ENCODE measurements at places on chromosomes 3 and 15.
A peak's percentile ranks its signal among the peaks of the same experiment; 100 is the strongest.

- DNase-seq: no peak
Observed at GRCh38 chr3:190722181-190722905, 140.2 kb downstream of the GMNC start.

DNA sequence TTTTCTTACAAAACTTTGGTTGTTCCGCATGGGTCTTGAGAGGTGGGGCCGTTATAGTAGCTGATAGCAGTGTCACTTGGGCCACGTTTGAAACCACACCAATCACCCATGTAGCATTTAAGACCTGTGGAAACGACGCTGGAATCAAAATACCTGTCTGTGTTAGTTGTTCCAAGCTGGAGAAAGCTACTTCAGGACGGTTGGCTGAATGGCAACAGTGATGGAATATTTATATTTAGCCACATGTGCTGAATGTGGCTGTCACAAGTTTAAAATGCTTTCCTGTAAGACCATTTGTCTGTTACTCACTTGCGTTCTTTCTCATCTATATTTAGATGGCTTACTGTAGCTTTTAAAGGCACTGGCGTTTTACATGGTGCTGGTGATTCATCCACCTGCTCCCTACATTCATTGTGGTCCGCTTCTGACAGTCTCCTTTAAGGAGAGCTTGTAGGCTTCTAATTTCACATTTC, 1.4 kb downstream of the DNAJA4 start:
- DNase-seq: no peak

DNA sequence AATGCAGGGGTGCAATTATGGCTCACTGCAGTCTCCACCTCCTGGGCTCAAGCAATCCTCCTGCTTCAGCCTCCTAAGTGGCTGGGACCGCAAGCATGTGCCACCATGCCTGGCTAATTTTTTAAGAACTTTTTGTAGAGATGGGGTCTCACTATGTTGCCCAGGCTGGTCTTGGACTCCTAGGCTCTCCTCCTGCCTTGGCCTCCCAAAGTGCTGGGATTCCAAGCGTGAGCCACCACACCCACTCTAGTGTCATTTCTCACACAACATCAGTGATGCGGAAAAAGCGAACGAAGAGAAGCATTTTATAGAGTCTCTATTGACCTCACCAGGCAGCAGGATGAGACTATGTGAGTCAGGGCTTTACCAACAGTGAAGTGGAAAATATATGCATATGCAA, 137.7 kb downstream of the PLD1 start:
- no peak for DNase-seq

DNA sequence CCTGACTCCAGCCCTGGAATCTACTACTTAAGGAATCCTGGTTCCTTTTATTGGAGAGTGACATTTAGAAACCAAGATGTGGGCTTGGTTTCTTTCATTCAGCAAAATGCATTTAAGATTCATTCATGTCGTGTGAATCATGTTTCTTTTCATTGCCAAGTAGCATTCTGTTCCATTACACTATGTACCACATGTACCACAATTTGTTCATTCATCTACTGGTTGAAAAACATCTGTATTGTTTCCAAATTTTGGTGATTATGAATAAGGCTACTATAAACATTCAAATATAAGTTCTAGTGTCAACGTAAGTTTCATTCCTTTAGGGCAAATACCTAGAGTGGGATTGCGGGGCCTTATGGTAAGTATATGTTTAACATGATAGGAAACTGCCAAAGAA, 264.2 kb downstream of the VPS13C start:
- no peak for DNase-seq

- DNase-seq: no peak
Observed at GRCh38 chr3:25751725-25752124, 31.5 kb downstream of the NGLY1 start.

DNA sequence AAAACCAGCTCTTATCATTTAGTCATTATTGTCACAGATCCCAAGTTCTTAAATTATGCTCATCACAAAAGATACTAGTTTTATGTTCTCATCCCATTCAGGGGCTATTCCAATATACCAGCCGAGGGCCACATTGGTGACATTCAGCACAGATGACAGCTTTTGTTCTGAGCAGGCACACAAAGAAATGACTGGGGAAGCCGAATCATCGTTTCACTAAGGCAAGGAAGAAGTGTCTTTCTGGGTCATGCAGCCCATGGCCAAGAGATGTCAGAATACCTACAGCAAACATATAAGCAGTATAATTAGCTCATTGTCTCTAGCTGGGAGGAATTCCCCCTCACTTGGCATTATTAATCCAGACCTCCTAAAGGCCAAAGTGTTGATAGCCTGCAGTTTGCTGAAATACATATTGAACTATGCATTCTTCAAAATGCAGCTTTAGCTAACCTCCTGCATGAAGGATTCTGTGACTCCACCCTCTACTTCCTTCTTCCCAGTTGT, 100.2 kb downstream of the CNTN4 start:
- no peak for DNase-seq

- DNase-seq: no peak
Observed at GRCh38 chr3:38992117-38992760, 59.5 kb downstream of the SCN11A start.

- no peak for DNase-seq
Observed at GRCh38 chr3:149553781-149554451, 79.4 kb downstream of the TM4SF4 start.

DNA sequence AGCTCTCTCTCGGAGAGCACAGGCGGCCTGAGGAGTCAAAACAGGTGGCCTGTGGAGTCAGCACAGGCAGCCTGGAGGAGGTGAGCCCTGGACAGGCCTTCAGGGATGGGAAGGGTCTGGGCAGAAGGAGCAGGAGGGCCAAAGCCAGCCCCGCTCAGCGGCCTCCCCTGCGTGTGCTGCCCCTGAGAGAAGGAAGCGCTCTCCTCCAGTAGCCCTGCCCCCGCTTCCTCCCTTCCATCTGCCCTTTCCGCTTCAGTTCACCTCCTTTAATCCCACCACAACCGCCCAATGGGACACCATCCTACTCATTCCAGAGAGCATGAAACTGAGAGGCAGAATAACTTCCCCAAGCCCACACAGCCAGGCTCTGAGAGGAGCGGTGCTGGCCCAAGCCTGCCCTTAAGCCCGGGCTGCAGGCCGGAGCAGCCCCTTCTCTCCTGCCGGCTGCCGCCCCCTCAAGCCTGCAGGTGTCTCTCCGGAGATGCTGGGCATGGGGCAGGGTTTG, 3.2 kb upstream of the NR2E3 start:
- no peak for DNase-seq

GRCh38 chr3:150401285-150401684, 6.8 kb upstream of the TSC22D2 start:
- DNase-seq: no peak

DNA sequence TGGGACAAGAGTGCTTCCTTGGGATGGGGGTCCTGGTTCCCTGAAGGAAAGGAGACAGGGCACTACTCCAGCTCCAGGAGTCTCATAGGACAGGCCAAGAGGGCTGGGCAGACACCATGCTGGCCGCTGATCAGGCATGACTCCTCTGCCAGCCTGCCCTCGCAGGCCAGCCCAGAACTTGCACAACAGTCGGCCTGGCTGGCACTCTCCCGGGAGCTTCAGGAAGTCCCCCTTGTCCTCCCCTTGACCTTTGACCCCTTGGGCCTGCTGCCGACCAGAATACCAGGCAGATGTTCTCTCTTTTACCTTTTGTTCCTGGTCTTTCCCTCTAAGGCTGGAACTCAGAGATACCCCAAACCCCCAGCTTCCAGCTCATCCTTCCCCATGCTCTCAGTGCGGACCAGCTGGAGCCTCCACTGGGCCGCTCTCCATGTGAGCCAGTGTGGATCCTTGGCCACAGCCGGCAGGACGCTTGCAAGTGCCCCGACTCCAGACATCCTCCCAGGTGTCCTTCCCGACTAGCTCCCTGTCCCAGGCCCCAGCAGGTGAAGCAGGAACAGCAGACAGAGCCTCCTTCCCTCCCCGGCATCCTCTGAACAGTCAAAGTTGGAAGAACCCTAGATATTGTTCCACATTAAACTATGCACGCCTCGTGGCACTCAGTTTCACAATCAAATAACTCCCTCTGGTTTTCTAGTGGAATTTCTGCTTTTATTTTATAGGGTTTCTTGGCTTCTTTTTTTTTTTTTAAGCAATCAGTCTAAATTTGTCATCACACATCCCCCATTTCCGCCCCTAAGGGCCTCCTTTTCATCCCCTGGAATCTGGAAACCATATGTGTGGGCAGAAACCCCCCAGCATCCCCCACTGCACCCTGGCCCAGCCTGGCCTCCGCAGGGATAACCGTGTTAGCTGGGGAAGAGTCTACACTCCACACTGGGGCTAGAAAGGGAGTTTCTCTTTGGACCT, 15.7 kb downstream of the VPS18 start:
- DNase-seq: no peak

- no peak for DNase-seq
Observed at GRCh38 chr3:128879991-128880390, 571 bp downstream of the ACAD9 start.

DNA sequence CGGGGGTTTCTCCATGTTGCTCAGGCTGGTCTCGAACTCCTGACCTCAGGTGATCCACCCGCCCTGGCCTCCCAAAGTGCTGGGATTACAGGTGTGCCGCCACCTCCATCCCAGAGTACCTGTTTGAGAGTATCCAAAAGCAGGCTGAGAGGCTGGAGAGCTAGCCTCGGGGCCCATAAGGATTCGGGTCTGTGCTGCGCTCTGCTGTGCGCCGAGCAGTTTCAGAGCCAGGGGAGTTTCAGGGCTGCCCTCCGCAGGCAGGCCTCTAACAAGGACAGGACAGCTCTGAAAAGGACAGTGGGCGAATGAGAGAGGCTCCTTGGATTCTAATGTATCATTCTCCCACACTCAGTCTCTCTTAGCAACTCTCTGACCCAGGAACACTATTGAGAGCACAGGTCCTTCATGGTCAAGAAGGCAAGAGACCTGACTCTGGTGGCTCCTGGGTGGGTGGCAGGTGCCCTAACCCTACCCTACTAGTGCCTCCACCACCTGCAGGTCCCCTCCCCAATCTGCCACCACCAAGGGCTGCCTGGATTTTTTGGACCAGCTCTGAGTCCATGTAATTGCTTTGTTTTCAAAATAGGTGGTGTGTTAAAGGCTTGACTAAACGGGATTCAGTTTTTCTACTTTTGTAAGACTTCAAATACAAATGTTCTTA, 27.8 kb downstream of the MAGEF1 start:
- no peak for DNase-seq

- DNase-seq: no peak
Observed at GRCh38 chr3:58580826-58581327, 3.7 kb upstream of the FAM107A start.

- DNase-seq: no peak
Observed at GRCh38 chr15:72592097-72592496, 62.4 kb upstream of the GOLGA6B start.

DNA sequence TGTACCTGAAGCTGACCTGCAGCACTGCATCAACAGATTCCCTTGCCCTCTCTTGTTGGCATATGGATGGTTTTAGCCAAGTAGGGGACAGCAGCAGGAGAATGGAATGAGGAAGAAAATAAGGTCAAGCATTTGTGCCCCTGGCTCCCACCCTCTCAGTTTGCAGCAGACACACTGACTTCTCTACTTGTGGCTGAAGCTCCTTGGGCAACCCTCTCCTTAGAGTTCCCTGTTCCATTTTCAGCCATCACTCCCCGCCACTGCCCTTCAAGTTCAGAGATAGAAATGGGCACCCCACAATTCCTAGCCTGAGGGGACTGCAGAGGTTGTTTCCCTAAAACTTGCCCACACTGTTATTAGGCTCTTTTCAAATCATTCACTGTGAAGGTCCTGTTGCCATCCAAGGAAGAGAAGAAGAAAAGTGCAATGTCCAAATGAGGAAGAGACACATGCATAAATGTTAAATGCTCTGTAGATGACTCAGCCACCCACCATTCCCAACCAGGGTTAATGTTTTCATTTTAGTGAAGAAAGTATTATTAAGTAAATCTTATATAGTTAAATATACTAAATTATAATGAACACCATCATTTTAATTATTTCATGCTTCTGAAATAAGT, 295.9 kb upstream of the UBE2E2 start:
- no peak for DNase-seq

- no peak for DNase-seq
Observed at GRCh38 chr3:88882121-88882520, 225.3 kb upstream of the EPHA3 start.

DNA sequence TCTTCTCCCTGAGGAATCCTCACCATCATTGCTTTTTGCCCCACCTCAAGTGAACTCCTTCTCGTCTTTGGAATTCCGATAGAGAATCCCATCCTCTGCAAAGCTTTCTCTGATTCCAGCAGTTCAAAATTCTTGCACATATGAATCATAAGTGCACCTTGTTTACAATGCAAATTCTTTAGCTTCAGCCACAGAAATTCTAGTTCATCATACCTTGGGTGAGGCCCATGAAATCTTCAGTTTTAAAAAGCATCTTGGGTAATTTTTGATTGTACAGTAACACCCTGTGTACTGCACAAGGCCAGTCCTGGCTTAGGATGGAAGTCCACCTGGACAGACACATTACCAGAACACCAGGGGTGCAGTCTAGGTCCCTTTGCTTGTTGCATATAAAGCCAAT, 30.8 kb downstream of the MDFIC2 start:
- no peak for DNase-seq

- no peak for DNase-seq
Observed at GRCh38 chr3:27160146-27160545, 209.0 kb downstream of the NEK10 start.

GRCh38 chr15:81337713-81338157, 13.8 kb upstream of the STARD5 start:
- no peak for DNase-seq

- no peak for DNase-seq
Observed at GRCh38 chr3:42216931-42217333, 49.1 kb downstream of the CCK start.

- peak; percentile 44 for DNase-seq
Observed at GRCh38 chr3:20040548-20041196, 426 bp downstream of the KAT2B start.

- DNase-seq: no peak
Observed at GRCh38 chr3:106839576-106840280, 537.5 kb upstream of the CCDC54 start.

DNA sequence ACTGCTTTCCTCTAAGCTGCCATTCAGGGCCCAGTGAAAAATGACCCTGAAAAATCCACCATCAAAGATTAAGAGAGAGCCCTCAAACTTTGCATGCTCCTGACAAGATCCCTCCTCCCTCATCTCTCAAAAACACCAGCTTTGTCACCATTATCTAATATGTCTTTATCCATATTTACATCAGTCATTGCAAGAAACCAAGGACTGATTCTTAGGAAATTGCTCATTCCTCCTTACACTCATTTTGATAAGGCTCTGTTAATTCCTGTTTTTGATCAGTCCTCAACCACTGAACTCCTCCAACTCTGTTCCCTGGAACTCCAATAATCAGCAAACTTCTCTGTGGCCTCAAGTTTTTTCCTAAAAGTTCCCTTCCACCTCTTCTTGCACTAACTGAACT, 51.8 kb downstream of the CD200 start:
- DNase-seq: no peak

DNA sequence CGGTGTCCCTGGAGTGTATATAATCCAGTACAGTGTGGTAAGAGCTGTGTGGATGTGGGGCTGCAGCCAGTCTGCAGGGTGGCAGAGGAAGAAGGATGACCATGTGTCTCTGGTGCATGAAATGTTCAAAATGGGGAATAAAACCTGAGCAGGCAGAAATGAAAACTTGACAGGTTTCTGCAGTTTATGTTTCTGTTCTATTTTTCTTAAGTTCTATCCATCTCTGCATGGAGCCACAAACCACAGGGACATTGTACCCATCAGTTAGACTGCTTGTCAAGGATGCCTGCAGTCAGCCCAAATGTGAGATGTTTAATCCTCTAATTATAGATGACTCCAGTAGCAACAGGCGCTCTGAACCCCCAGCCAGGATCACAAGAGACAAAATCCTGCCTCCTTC, 216.7 kb downstream of the IL20RB start:
- no peak for DNase-seq

Measured in stimulated activated CD8-positive, alpha-beta memory T cell treated with anti-CD3 and anti-CD28 coated beads, Interleukin-12 subunit alpha, Interleukin-12 subunit beta, amount 100 ng/mL, for 4 hours (primary cell).